ENCODE measurements at places on chromosomes 4 and X.

- no peak for DNase-seq
Observed at GRCh38 chrX:103783196-103783595, 6.6 kb downstream of the PLP1 start.

DNA sequence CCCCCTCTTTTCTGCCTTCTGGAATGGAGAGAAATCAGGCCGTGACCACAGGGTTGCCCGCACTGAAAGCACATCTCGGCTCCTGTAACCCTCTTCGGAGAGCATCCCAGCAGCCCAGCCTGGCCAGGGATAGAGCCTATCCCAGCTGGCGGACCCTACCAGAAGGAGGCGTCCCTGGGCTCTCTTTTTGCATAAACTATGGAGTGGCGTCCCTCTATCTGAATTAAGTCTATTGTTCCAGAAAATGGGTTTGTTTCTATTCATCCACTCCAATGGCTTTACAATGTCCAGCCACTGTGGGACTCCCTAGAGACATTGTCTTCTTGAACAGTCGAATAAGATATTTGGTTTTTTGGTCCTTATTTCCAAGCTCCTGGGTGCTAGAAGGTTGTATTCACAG lies 689 bp upstream of the NHSL2 start:
- no peak for DNase-seq

DNA sequence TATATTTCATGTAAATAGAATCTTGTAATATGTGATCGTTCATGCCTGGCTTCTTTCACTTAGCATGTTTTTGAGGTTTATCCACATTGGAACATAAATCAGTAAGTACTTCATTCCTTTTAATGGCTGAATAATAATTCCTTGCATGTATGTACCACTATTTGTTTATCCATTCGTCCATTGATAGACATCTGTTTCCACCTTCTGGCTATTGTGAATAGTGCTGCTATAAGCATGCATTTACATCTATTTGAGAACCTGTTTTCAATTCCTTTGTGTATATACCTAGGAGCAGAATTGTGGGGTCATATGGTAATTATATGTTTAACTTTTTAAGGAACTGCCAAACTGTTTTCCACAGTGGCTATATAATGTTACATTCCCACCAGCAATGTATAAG lies 356.7 kb upstream of the DIPK2B start:
- DNase-seq, result no peak

- DNase-seq, result peak; percentile 83
Observed at GRCh38 chrX:155334486-155335336, at the start of gene CLIC2. TSS of gene CLIC2 (minus strand) at chrX:155334614. CDS start at chrX:155334427, 187 bp downstream.

DNA sequence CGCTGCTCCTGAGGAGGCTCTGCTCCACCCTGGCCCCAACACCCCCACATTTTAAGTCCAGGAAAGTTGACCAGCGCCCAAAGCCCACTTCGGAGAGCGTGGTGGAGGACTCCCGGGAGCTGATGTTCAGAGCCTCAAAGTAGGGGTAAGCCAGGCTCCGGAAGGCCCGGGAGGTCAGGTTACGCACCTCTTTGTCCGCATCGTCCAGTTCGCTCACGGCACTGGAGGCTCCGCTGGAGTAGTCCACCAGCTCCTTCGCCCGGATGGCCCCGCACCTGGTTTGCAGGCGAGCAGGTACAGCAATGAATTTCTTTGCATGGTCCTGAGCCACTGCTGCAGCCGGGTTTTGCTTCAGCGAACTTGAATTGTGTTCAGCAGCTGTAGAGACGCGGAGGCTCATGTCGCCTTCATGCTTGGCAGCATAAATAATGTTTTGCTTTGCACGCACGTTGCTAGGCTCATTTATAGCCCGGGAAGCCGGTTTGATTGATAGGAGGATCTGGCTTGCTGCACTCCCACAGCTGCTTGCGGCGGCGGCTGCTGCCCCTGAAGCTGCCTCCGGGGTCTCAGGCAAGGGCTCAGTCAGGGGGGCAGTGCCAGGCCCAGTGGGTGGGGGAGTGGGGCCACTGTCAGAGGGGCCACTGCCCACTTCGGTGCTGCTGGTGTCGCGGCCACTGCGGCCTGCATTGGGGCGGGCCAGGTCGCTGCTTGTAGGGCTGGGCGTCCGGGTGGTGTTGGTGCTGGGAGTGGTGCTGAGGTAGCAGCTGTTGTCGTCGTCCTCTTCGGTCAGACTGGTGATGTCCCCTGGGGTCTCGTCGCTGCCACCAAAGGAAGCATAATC lies 4.8 kb downstream of the C4orf54 start:
- DNase-seq, result no peak

GRCh38 chr4:99379571-99379970 lies 27.0 kb upstream of the ADH1C start:
- no peak for DNase-seq

GRCh38 chr4:46953564-46953963 lies 39.8 kb downstream of the GABRA4 start:
- no peak for DNase-seq

GRCh38 chrX:139823806-139824205 lies 109.0 kb downstream of the ATP11C start:
- DNase-seq, result no peak

DNA sequence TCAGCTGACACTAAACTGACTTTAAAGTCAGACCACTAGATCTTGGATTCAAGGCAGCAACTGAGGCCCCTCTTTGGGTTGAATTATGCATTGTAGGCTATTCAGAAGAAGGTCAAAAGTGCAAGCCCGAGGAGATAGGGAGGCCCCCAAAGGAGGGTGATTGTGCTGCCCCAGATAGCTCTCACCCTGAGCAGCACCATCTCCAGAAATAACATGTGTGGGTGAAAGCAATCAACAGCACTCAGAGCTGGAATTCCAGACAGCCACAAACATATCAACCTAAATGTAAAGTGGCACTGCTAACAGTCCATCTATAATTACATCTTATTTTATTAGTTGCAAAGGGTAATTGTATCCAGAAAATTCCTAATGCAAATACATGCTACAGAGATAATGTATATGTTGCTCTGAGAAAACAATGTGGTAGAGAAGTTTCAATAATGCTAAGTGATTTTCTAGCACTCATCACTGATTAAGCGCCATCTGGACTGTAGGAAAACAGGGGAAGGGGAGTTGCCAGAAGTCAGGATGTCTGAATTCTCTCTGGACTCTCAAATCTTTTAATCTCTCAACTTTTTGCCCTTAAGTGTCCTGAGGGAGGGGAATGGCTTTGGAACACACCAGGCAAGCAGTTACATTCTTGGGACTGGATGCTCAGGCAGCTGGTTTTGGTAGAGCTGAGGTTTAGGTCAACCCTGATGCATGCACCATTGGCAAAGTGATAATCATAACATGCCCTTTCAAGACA lies 61.8 kb upstream of the SFRP2 start:
- DNase-seq, result no peak

DNA sequence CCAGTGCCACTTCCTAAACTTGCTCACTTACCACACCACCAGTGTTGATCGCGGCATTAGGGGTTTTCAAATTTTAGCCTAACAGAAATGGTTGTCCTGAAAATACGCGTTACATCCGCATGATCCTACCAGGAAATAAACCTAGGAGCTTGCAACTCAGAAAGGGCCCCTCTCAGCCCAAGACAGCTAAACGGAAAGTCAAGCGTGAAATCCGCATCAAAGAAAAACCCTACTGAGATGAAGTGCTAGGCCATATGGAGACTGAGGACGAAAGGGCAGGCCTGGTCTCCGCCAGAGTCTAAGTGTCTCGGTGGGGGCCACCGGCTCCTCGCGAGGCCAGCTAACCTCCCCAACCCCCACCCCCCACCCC lies 626 bp downstream of the YTHDC1 start:
- DNase-seq, result no peak

DNA sequence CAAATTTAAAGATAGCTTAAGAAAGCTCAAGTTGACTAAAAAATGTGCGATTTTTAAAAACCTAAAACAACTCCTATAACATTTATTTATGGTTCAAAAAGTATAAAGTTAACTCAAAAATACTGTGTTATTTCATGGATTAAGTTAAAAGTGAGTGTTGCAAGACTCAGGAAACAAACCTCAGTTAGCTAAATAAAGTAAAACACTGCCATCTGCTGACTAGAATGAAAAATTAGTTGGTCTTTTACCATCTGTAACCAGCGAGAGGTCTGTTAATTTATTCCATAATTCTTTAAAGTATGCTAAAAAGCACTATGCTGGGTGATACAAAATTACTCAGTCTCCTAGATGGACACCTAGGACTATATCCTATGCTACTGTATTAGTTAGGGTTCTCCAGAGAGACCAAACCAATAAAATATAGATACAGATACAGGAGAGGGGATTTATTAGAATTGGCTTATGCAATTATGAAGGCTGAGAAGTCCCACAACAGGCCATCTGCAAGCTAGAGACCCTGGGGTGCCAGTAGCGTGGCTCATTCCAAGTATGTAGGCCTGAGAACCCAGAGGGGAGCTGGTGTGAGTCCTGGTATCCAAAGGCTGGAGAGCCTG lies 4.9 kb upstream of the WDFY3 start:
- no peak for DNase-seq

DNA sequence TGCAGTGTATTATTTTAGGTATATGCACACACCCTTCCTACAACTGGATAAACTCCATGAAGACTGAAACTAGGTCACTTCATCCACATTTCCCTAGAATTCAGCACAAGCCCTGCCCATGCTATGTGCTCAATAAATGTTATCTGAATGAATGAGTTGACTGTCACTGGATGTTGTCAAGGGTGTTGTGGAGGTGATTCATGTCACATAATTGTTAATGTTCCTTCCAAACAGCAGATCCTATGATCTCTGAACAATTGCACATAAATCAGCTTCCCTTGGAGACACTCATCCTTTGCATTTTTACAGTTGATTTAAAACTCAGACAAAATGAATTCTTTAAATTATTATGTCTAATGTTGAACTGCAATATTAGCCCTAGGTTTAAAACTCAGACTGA lies 154.7 kb downstream of the TSPAN5 start:
- DNase-seq, result no peak

GRCh38 chr4:114026447-114026846 lies 47.0 kb upstream of the ARSJ start:
- DNase-seq, result no peak

DNA sequence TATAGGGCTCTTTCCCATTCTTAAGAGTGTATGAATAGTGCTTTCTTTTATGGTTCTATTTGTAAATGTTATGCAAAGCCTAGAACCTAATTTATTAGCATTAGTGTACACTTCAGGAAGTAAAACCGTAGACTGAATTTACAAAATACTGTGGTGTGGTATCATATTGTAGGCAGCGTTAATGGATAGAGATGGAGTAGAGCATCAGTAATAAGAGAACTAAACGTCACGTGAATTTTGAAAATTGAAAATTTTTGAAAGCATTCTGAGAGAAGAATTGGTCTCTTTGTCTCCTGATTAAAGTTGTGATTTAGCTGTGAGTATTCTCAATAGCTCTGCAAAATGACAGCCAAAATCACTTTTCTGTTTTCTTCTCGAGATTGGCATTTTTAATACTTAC lies 2.9 kb downstream of the STIM2 start:
- DNase-seq, result no peak

DNA sequence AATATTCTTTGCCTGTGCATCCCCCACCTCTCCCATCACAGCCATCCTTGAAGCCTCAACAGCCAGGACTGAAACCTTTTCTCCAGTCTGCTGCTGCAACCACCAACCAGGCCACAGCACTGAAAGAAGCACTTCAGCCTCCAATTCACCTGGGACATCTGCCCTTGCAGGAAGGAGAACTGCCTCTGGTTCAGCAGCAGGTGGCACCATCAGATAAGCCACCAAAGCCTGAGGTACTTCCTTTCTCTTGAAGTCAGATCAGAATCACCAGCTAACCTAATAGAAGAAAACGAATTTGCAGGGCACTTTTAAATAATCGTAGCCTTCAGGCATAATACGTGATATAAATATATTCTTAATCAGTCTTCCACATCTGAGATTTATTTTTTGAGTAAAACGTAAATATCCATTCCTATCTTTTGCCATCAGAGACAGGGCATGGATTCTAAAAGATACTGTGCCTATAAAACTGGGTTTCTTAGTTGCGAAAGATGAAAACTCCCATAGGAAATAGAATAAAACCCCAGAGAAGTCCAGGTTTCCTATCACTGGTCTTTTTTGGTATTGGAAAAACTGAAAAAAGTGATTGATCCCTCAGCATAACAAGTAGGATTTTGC lies 9.5 kb downstream of the AMBN start:
- DNase-seq, result peak; percentile 30

Measured in skeletal muscle cell (primary cell).